Subcutaneous adipose tissue (tissue), 4 donors: ENCODE measurements at places on chromosomes 3 and 15. TPM values are rescaled to one million over a fixed set of nuclear protein-coding genes. Genes with fewer than 3 reads are reported as not detected.

MESP1 gene
- total RNA-seq: 10.9 TPM

LYZL4 gene
- not detected for total RNA-seq

FSIP1 gene
- 0.44 TPM for total RNA-seq

GOLGA8T gene
- total RNA-seq: not detected

CDC25A gene
- 1.1 TPM for total RNA-seq

KBTBD13 gene
- not detected for total RNA-seq
